ENCODE measurements at places on chromosomes 7 and 10.

GRCh38 chr10:16965740-16966447 lies 148.7 kb upstream of the RSU1 start:
- DNase-seq: no peak

GRCh38 chr7:25287291-25287690 lies 59.0 kb upstream of the NPVF start:
- DNase-seq: no peak

DNA sequence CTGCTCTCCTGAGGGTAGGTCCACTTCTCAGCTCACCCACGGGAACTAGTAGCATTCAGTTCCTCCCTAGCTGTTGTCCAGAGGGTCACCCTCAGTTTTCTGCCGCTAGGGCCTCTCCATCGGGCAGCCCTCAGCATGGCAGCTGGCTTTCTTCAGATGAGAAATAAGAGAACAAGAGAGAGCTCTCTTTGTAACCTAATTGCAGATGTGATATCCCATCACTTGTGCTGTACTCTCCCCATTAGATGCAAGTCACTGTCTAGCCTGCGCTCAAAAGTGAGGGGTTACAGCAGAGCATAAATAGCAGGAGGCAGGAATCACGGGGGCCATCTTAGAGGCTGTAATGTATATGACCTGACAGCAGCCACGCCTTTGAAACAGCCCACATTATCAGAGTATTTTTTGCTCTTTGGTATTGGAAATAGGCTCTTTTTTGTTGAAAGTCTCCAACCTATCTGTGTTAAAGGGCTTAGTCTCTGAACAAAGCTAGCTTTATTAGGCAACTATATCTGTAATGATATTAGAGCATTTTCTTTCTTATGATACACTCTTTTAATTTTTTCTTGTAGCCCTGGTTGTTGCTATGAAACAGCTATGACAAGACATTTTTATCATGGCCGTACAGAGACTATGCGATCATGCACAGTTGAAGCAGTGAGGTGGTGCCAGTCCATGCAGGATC lies 45.7 kb downstream of the CROT start:
- DNase-seq: no peak

DNA sequence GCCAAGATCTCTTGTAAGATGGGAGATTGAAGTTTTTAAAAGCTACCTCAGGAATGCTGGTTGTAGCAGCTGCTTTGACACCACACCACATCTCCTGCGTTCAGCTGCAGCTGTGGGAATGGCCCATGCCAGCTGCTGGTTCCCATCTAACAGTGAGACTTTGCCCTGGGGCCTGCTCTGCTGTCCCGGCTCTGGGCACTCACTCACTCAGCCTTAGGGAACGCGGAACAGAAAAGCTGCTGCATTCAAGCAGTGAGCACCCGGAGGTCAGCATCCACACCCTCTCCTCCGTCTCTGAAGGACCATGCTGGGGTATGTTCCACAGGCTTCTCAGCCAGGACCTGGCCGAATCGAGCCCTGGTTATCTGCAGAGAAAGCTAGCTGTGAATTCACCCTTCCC lies 197.1 kb upstream of the CXCL12 start:
- no peak for DNase-seq

DNA sequence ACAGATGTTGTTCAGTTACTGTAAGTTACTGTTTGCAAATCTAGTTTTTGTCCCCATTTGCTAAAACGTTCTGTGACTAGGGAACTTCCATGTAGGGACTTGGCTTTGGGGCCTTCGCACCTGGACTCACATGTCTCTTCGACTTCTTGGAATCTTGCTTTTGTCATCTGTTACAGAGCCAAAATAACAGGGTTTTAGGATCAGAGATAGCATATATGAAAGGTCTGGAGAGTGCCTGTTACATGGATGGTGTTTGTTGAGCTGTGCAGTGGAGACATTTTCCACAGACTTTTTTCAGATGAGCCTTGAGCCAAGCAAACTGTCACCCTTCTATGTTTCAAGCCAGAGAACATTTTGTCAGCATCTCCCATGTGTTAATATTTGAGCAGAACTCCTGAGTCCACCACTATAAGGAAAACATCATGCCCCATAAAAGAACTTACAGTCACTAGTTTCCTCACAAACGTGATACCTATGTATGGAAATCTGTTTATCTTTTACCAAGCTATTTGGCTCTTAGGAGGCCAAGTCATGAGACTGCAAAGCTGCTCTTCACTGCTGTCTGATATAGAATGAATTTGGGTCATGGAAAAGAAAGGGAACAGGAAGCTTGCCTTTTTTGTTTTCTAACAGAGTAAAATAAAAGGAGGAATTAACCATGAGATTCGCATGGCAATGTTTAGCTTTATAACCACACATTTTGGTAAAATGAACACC lies 818.6 kb upstream of the IGFBP3 start:
- DNase-seq: no peak

DNA sequence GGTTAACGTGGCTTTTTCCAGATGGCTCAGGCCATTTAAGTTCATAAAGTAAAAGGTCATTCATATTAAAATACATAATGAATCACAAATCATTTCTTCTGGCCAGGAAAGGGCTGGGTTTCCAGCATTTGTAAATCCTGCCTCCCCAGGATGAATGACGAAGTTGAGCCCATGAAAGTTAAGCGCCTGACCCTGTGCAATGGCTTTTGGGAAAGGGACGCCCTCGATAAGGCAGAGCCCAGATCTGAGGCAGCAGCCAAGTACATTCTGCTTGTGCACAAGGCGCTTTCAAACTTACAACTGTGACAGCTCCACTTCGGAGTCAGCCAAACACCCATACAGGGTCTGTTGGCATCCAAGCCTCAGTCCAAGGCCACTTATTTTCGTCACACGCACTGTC lies 2.8 kb downstream of the GIMAP6 start:
- no peak for DNase-seq

GRCh38 chr7:1564603-1565022 lies 5.2 kb downstream of the PSMG3 start:
- no peak for DNase-seq

- peak; percentile 20 for DNase-seq
These were observed 205.8 kb upstream of the FRMD4A start for GRCh38 chr10:14536241-14537213.
